ENCODE measurements at places on chromosomes 11 and 22.

DNA sequence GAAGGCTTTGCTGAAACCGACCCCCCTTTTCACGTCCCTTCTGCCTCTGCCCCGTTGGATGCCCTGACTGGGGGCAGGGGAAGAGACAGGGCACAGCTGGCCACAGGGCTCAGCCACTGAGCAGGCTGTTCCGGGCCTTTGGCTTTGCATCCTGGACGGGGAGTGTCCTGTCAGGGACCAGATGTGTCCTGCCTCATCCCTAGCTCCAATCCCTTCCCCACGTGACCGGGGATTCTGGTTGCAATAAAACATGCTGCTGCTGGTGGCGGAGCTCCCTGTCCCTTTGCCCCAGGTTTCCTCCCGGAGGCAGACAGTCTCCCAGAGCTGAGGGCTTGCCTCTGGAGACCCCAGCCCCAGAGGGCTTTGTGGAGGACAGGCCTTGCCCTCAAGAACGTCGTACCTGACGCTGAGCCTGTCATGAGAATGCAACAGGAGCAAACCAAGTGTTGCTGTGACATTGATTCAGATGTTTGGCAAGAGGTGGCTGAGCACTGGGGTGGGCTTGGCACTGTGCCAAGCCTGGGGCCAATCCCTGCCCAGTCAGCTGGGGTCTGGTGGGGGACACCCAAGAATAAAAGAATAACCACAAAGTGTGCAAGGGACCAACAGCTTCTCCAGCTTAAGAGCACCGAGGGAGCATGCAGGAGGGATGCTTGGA is 7.3 kb downstream of the CDC42EP2 start:
- no peak for DNase-seq

DNA sequence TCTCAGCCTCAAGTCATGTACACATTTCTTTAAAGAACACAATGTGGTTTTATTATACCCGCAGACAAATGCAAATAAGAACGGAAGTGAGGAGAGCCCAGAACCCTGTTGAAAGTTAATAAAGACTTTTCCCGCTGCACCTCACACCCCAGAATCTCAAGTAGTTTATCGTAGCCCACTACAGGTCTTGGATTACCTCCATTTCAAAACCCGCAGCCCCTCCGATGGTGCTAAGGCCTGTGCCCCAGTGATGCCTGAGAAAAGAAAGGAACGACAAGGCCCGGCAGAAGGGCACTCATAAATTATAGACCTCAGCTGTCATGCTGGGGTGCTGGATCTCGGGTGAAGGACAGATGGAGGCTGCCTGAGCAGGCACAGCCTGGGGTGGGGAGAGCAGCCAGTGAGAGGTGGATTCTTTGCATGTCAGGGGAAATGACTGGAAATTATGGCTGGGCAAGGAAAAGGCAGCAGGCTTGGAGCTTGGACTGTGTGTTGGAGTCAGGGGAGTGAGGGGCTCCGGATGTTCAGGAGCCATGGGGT is 354.1 kb downstream of the NTM start:
- DNase-seq: no peak

GRCh38 chr11:116348226-116348625 is 424.6 kb downstream of the BUD13 start:
- no peak for DNase-seq

DNA sequence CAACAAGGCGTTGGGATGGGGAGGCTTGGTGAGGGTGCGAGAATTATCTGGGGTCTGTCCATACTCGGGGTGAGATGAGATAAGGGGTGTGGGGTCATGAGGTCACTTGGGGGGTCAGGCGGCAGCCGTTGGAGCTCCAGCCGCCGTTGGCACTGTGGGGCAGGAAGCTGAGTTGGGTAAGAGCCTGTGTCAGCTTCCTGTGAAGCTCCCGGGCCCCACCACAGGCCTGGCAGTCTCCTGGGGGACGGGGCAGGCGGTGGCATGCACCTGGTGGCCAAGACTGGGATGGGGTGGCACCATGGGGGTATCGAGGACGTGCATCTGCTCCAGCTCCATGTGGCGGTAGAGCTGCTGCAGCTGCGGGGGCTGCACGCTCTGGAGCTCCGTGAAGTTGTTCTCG is 7.1 kb upstream of the MYBPC3 start:
- no peak for DNase-seq

- no peak for DNase-seq
These were observed 44.0 kb downstream of the PISD start for GRCh38 chr22:31618057-31618456.

DNA sequence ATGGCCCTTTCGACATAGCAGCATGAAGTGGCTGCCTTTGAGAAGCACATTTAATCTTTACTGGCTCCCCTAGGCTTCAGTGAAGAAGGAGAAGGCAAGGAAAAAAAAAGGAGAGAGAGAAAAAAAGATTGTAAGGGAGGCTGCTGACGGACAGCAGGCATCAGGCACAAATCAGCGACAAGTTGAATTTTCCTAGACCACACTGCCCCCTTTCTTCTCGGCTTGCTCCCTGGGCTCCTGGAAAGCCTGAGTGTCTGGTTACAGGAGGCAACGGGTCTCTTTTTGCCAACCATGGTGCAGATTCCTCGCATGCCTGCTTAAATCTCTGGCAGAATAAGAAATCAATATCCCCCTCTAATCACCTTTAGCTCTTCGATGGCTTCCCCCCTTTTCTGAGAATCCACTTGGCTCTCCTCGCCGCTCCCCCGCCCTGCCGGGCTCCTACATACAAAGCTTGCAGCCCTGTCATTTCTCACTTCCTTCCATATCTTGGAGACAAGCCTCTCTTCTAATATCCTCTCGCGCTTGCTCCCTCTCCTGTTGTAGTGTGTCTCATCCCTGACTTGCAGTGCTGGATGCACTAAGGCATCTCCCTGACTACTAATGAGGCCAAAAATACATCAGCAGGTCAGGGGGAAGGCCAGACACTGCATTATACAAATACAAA is 14.3 kb downstream of the BLID start:
- DNase-seq: no peak

GRCh38 chr11:50298182-50298988 is 265.7 kb downstream of the OR4C45 start:
- DNase-seq: no peak

DNA sequence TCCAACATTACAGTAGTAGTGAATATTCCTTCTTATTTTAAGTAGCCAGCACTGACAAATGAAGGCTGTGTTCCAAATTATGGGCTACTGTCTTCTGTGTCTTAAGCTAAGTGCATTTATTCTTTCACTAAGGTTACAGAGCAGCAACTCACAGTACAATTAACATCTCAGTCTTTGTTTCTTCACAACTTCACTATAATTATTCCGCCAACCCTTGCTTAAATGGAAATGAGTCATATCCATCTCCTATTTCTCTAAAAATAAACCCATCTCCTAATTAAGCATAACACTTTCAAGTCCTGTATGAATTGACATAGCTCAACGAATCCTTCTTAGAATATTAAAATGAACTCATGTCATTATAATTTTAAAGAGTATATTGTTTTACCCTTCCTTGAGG is 6.7 kb downstream of the ETS1 start:
- DNase-seq: no peak

DNA sequence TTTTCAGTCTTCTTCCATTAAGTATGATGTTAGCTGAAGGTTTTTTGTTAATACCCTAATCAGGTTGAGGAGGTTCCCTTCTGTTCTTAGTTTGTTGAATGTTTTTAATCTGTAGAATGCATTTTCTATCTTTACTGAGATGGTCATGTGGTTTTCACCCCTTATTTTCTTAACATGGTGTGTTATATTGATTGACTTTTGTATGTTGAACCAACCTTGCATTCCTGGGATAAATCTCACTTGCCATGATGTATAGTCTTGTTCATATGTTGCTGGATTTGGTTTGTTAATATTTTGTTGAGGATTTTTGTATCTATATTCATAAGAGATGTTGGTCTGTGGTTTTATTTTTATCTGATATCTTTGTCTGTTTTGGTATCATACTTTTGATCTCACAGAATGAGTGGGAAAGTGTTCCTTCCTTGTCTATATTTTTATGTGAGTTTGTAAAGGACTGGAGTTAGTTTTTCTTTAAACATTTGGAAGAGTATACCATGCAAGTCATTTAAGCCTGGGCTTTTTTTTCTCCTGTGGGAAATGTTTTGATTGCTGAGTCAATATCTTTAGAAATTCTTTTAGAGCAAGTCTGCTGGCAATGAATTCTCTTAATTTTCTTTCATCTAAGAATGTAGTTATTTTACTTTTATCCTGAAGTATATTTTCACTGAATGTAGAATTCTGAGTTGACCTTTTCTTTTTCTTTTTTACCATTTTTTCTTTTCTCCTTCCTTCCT is 5.5 kb upstream of the P4HA3 start:
- no peak for DNase-seq

- DNase-seq: no peak
These were observed 22.9 kb downstream of the SDHAF2 start for GRCh38 chr11:61452825-61453224.
